NT2/D1 (cell line): ENCODE measurements at places on chromosomes 2 and 18.

GRCh38 chr2:3277050-3277747, 100.4 kb downstream of the EIPR1 start:
- no peak for DNase-seq

DNA sequence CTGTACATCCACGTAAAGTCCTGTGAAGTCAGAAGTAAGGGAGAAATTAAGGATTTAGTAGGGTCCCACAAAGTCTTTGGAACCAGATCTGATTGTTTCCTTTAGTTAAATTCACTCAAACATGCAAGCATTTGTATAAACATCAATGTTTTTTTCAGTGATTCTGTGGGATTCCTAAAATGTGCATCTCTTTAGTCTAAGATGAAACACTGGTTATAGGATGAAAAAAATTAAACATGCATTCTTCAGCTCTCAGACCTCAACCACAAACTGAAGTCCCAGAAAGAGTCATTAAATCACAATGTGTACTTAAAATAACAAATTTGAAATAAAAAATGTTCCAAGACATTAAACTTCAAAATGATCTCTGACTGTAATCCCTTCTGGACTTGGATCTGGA, 76.5 kb upstream of the APCDD1 start:
- DNase-seq: no peak

GRCh38 chr2:47964722-47965434, 58.6 kb upstream of the FBXO11 start:
- no peak for DNase-seq

- no peak for DNase-seq
Observed at GRCh38 chr2:53668624-53669026, 99.0 kb upstream of the CHAC2 start.

DNA sequence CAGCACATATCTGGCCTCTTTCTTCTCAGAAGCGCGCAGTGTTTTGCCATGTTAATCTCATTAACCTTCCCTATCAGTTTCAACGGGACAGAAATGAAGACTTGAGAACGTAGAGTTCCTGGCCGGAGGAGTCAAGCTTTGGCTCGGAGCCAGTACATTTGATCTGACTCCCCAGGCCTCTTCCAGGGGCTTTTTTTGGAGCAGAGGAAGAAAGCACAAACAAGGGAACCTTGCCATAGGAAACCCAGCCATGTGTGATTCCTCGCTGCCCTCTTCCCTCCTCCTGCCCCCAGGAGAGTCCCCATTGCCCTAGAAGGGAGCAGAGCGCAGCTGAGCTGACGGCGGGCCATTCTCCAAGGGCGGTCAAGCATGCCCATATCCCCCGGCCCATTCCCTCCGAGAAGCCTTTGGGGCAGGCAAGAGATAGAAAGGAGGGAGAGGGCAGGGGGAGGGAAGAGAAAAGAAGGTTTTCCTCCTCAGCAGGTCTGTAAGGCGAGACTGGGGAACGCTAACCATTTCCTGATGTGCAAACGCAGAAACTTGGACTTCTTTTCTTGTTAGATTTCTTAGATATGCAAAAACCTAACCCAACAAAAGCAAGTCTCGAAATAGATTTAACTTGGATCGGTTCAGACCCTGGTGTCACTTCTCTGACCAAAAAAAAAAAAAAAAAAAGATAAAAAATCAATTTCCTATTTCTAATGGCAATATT, 63.7 kb upstream of the POU3F3 start:
- DNase-seq: no peak

- no peak for DNase-seq
Observed at GRCh38 chr18:79322441-79322840, 73.3 kb upstream of the NFATC1 start.

GRCh38 chr2:162297925-162298552, 20.4 kb downstream of the IFIH1 start:
- DNase-seq: peak; percentile 66

- DNase-seq: no peak
Observed at GRCh38 chr18:48319801-48320638, 89.2 kb downstream of the ZBTB7C start.

DNA sequence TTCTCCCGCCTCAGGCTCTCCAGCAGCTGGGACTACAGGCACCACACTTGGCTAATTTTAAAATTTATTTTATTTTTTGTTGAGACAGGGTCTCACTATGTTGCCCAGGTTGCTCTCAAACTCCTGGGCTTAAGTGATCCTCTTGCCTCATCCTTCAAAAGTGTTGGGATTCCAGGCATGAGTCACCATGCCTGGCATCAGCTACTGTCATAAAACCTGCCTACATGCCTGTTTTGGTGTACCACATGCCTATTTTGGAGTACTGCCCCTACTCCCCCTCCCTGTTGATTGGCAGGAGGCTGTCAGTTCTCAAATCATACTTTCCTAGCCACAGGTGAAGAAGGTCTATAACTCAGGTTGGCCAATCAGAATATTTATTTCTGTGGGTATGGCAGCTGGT, 64.0 kb downstream of the CHST9 start:
- DNase-seq: no peak

- DNase-seq: no peak
Observed at GRCh38 chr2:167127135-167127534, 238.9 kb downstream of the XIRP2 start.

DNA sequence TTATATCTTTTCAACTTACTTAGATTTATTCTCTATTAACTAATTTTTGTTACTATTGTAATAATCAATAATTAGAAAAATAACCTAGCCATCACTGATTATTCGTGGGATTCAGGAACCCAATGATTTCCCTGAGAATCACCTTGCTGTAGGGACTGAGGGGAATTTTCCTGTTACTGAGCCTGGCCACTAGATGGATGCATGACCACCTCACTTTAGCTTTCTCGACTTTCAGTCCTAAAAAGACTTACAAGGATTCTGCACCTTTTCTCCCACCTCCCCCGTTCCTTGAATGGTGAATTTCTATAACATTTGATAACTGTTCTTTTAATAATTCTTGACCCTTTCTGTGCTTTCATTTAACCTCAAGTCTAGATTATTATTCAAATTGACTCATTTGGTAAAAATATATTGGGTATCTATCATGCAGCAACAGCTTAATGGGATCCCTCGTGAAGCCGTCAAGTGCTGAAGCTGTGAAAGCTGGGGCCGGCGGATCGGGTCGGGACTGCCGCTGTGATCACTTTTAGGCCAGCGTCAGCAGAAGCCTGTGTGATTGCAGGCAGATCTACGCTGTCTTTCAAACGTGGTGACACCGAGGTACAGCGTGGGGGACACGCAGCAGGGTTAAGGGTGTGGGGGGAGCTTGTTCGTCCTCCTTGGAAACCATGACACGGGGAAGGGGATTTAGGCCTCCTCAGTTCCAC, 38.8 kb upstream of the TMEM18 start:
- peak; percentile 48 for DNase-seq

- no peak for DNase-seq
Observed at GRCh38 chr18:39494211-39494896, 1928.8 kb upstream of the CELF4 start.

GRCh38 chr2:197423307-197423706, 11.5 kb downstream of the SF3B1 start:
- DNase-seq: no peak

DNA sequence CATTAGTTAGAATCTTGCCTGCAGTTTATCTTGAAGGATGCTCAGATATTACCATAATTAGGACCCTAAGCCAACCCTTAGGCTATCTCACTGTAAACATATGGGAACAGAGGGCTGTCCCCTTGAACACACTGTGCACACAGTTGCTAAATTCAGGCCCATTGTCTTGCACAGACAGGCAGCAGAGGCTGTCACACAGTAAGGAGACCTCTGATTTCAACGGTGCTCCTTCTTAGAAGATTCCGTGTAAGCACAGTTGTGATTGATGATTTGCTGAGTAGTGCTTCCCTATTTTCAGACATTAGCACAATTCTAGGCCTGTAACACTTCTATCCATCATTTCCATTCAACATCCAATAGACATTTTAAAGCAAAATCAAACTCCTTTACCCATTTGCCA, 108.0 kb downstream of the RNF152 start:
- DNase-seq: no peak

- DNase-seq: no peak
Observed at GRCh38 chr2:191931329-191931728, 84.4 kb upstream of the CAVIN2 start.

GRCh38 chr2:240336820-240337427, 98.5 kb upstream of the GPC1 start:
- DNase-seq: no peak

DNA sequence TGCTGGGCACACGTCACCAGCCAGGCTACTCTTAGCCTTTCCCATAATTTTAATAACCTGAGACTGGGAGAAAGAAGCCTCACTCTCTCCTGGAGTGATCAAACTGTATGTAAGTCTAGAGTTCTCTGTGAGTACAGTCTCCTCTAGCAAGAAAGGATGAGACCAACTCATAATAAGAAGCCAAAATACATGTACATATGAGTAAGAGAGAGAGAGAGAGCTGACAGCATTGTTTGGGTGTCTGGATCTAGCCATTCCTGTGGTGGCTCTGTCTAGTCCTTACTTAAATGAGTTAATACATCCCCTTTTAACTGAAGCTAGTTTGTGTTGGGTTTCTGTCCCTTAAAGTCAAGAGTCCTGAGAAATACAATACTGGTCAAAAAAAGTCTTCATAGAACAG, 26.0 kb upstream of the ANXA4 start:
- DNase-seq: no peak

DNA sequence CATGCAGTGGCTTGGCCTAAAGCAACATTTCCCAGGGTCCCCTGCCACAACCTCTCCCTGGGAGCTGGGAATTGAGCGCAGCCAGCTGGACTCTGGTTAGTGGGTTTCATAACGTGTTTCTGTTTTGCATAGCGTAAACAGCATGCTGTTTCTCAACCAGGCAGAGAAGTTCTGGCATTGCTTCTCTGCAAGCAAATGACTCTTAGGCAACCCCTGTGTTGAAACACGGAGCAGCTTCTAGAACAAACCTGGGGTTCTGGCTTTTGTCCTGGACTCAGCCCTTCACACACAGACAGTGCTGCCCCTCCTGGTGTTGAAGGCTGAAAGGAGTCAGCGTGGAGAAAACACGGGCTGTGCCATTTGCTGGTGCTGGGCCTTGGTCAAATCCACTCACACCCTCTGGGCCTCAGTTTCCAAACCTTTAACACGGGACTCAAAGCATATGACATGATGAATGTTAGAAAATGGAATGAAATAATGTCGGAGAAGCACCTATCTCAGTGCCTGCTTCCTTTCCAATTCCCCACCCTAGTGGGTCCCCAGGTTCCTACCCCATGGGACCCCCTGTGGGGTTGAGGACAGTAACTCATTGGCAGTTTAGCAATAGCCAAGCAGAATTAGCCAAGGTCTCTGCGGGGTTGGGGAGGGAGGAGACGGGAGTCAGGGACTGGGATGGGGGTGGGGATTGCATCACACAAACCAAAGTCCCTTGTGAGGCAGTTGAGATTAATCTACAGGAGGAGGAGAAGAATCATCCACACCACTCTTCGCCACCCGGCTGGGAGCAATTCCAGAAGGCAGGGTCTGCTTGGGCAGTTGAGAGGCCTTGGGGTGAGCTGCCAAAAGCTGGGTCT, 30.2 kb upstream of the IL1R2 start:
- no peak for DNase-seq

GRCh38 chr2:9951272-9951521, 296 bp upstream of the GRHL1 start:
- no peak for DNase-seq

- DNase-seq: no peak
Observed at GRCh38 chr2:39381653-39382052, 55.4 kb downstream of the MAP4K3 start.

- DNase-seq: no peak
Observed at GRCh38 chr2:135791418-135792190, 45.4 kb downstream of the LCT start.
